NCI-H1930 (cell line): ENCODE measurements at places on chromosomes 2 and 18.

- DNase-seq: no peak
Measured at GRCh38 chr2:10159581-10160131, 37.1 kb downstream of the RRM2 start.

DNA sequence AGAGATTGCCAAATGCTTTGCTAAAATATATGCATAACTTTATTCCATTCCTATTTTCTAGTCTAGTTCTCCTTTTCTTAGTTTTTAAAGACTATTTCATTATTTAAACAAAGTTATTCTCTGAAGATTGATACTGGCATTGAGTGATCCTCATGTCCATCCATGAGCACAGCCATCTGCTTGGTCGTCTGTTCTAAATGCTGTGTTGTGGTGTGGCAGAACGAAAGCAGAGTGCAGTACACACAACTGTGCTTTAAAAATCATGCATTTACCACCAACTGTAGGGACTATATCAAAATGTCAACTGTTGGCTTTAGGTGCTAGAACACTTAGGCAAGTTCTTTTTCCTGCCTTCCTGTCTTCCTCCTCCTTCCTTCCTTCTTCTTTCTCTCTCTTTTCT is 226.6 kb downstream of the ACKR3 start:
- DNase-seq: no peak

- DNase-seq: no peak
Measured at GRCh38 chr2:234816056-234816455, 135.8 kb upstream of the SH3BP4 start.

DNA sequence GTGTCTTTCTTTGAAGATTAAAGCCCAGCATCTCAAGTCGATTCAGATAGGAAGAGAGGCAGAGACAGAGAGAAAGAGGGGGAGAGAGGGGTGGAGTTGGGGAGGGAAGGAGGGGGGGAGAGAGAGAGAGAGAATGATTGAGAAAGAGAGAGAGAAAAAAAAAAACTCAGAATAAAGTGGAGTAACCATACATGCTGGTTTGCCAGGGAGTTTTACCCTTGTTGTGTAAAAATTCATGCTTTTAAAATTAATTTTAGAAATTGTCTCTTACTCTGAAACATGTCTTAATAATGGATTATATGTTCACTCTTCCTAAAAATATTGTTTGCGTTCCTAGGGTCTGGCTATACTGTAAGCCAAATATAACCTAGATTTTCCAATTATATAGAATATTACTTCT is 908.5 kb downstream of the DSC3 start:
- no peak for DNase-seq

DNA sequence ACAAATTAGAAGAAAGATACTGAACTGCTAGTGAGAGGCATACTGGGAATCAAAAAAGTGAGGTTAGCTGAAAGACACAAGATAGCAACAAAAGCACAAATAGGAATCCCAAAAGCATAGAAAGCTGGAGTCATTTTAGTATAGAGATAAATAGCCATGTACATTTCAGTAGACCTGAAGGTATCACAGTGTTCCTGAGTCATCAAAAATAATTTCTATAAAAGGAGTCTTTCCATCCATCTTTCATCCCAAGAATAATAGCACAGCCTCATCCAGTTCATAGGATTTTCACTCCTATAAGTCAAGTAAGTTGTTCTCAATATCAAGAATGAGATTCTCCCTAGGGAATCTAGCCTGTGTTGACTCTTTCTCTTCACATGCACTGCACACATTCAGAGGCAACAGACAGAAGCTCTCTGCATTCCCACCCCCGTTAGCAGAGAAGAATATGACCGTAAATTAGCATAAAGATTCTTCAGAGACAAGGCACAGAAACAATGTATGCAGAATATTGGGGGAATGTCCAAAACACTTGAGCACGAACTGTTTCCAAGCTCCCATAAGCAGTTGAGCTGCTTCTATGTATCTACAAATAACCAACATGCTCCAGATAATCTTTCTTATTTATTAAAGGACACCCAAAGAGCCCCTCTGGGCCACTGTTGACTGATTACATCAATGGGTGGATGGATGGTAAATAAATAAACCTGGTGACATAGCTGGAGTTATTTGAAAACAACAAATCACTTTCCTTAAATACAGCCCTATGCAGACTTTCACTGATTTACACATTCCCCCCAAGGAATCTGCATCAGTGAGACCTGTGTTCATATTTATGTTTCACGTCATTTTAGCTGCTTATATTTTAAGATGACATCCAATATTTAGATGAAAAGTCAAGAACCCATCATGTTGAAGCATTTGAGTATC is 174.5 kb upstream of the PKDCC start:
- no peak for DNase-seq

DNA sequence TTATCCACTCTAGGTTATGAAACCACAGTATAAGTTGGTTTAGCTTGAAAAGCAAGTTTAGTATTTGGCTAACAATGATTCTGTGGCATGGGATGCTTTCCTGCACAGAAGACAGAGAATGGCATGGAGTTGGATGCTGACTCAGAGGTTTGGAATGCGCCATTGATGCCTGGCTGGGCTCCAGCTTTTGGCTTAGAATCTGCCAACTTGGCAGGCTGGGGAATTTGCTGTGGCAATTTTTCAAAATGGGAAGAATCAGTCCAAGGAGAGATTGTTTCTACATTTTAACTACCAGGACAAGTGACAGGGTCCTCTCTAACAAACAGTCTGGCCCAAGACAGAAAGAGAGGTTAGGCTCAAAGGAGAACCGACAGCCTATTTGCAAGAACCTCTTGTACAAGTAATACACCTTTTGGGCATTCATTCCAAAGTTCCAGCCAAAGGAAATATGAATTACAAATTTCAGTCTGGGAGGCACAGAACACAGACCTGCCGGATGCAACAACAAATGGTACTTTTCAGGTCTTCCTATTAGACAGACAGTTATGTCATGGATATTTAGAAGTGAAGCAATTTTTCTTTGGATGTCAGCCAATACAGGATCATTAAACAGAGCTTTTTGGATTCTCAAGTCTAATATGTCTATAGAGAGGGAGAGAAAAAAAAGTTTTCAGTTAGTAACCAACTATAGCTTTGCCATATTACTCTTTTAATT is 1027.7 kb downstream of the TMEM182 start:
- DNase-seq: no peak

DNA sequence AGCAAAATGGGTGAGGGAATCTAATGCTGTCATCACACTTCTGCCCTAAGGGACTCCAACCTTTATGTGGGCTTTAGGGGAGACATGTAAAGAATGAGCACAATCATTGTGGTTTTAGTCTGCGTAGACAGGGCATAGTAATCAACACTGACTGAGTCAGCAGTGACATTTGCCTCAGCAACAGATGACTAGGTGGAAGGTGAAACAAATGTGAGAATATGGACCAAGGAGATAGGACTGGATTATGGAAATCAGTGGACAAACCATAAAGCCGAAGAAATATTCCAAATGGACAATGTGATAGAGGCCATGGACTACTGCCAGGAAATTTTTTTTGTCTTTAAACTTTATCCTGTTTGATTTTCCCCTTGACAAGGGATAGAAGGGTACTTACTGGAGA is 83.9 kb downstream of the PDK1 start:
- no peak for DNase-seq

- DNase-seq: no peak
Measured at GRCh38 chr18:63368611-63369010, 1.6 kb upstream of the KDSR start.

- peak; percentile 33 for DNase-seq
Measured at GRCh38 chr2:237421542-237422116, 7.7 kb upstream of the COL6A3 start.

DNA sequence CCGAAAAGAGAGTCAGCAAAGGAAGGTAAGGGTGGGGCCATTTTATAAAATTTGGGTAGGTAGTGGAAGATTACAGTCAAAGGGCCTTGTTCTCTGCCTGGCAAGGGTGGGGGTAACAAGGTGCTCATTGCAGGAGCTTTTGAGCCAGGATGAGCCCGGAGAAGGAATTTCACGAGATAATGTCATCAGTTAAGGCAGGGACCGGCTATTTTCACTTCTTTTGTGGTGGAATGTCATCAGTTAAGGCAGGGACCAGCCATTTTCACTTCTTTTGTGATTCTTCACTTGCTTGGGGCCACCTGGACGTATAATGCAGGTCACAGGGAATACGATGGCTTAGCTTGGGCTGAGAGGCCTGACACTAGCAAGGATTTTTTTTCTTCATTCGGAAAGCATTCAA is 58.1 kb downstream of the CYP1B1 start:
- DNase-seq: no peak

- DNase-seq: no peak
Measured at GRCh38 chr2:42109959-42110640, 59.1 kb upstream of the EML4 start.

DNA sequence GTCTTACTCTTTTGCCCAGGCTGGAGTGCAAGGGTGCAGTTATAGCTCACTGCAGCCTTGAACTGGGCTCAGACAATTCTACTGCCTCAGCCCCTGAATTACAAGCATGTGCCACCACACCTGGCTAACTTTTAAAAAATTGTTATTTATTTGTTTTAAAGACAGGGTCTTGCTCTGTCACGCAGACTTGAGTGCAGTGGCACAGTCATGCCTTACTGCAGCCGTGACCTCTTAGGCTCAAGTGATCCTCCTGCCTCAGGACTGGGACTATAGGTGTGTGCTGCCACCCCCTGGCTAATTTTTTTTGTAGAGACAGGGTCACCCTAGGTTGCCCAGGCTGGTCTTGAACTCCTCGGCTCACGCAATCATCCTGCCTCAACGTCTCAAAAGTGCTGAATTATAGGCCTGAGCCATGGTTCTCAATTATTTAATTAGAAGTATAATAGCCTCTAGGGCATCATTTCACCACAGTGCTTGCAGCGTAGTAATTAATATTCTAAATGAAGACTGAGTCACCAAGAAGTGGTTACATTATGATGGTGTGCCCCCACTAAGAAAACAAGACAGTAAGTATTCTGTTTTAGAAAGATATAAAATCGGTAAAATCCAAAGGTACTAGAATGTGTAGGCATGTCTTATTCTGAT is 69.6 kb downstream of the EML4 start:
- DNase-seq: no peak

GRCh38 chr2:118832071-118832790 is 15.2 kb downstream of the EN1 start:
- no peak for DNase-seq

DNA sequence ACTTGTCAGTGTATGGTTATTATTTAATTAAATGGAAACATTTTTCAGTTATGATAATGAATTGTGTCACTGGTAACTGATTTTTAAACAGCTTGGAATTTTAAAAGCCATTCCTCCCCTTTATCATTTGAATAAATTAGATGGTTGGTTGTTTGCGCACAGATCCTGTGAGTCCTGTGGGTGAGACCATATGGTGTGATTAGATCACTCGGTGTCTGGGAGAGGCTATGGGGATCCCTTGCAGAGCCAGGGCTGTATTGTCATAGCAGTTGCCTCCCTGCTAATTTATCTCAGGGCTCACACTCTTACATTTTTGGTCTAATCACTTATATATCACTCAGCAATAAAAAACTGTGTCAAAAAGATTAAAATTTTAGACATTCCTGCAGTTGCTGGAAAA is 133.5 kb downstream of the ASXL3 start:
- no peak for DNase-seq

DNA sequence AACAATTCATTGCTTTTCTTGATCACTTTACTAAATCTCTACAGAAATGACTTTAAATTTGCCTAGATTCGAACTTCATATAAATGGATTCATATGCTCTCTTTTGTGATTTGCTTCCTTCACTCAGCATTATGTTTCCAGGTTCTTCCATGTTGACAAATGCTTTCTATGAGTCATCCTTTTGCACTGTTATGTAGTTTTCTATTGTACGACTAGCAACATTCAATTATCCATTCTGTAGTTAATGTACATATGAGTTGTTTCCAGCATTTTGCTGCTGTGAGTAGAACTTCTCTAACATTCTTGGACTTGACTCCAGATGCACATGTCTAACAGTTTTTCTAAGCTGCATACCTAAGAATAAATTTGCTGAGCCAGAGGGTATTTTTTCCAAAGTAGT is 66.5 kb upstream of the NEUROD1 start:
- DNase-seq: no peak

- DNase-seq: no peak
Measured at GRCh38 chr18:73752546-73752945, 395.1 kb downstream of the FBXO15 start.

DNA sequence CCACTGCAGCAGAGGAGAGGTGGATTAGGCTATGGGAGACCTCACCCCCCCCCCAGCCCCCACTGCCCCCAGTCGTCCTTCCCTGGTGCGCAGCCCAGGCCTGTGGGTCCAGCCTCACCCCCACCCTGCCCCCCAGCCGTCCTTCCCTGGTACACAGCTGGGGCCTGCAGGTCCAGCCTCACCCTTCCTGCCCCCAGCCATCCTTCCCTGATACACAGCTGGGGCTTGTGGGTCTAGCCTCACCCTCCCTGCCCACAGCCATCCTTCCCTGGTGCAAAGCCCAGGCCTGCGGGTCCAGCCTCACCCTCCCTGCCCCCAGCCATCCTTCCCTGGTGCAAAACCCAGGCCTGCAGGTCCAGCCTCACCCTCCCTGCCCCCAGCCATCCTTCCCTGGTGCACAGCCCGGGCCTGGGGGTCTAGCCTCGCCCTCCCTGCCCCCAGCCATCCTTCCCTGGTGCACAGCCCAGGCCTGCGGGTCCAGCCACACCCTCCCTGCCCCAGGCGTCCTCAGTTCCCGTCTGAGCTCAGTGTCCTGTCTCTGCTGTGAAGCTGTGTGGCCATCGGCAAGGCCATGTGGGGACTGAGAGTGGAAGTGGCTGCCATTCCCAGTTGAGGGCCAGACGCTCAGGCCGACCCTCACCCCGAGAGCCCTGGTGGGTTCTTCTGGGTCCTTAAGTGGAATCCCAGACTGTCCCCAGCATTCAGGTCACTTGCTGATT is 86.8 kb upstream of the SNTG2 start:
- no peak for DNase-seq

- DNase-seq: no peak
Measured at GRCh38 chr2:145771525-145771924, 1251.6 kb upstream of the ZEB2 start.

DNA sequence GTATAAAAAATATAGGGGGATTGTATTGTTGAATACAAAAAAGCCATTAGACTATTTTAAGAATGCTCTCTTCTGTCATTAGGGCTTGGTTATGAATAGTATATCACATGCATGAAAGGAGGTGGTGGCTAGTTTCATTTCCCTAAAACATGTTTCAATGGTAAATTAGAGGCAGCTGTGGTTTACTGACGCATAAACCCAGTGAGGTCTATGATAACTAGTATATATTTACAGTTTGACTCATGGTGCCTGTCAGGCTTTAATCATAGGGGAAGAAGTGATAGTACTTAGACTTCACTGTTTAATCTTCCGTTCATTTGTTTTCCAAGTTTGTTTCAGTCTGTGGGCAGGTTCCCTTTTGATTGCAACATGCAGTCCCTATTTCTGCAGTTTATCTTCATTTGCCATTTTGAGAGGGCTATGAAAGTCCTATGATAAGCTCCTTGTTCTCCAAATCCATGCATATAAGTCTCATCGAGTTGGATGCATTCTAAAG is 55.1 kb upstream of the MAP4K3 start:
- peak; percentile 24 for DNase-seq

DNA sequence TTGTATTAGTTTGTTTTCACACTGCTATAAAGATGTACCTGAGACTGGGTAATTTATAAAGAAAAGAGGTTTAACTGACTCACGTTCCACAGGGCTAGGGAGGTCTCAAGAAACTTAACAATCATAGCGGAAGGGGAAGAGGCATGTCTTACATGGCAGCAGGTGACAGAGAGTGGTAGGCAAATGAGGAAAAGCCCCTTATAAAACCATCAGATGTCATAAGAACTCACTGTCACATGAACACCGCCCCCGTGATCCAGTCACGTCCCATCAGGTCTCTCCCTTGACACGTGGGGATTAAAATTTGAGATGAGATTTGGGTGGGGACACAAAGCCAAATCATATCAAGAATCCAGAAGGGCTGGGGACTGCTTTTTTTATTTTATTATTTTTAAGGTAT is 120.0 kb downstream of the GALNT14 start:
- no peak for DNase-seq
